ENCODE measurements at places on chromosomes 3 and 15.

- no peak for DNase-seq
These were observed 109.8 kb upstream of the TBC1D5 start for GRCh38 chr3:17852217-17852616.

DNA sequence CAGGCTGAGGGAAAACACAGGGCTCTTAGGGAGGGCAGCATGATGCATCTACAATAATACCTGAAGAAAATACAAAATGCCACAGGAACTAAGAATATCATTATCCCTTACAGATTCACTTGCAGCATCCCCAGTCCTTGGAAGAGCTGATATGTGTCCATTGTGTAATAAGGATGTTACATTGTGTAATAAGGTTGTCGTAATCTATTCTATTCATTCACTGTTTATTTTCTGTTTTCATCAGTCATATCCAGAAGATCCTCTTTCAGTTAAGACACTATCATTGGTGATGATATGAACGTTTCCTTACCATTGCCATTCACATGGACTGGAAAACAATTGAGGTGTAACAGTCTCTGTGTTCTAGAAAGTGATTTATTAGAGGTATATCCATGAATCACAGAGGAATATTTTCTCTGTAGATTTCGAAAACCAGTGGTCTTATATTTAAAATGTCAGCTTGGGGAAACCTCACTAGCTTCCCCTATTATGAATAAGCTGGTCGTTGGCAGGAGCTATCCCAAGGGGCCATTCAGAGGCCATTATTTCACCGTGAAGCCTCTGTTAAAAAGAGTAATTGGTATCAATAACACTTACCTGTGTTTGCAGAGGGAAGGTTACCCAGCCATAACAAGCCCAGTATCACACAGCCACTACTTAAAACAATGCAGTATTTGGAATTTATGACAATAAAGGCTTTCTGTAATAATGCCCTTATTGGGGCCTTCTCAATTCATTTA is 241.1 kb downstream of the ZNF385D start:
- DNase-seq = no peak

GRCh38 chr3:188594139-188594538 is 440.2 kb downstream of the LPP start:
- no peak for DNase-seq

DNA sequence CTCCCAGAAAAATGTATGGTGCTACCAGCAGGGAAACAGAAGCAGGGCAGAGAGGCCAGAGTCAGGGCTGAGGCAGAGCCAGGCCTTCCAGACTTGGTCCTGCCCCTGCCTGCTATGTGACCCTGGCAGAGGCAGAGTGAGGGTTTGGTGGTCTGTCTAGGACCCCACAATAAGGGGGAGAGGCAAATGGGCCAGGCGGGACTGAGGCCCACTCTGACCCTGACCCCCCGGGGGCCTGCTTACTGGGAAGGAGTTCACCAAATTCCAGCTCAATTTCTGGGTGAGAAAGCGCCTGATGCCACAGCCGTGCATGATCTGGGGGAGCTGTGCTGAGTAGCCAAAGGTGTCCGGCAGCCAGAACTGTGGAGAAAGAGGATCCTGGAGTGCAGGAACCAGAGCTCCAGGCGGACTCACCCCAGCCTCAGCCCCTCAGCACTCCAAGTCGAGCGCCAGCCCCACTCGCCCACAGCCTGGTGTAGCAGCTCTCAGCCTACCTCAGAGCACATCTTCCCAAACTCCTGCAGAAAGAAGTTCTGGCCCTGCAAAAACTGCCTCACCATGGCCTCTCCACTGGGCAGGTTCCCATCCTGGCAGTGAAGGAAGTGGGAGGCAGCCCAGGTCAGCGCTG is 6.9 kb downstream of the MAN2C1 start:
- no peak for DNase-seq

- DNase-seq = no peak
These were observed 18.4 kb downstream of the TSPAN3 start for GRCh38 chr15:77052556-77052955.

DNA sequence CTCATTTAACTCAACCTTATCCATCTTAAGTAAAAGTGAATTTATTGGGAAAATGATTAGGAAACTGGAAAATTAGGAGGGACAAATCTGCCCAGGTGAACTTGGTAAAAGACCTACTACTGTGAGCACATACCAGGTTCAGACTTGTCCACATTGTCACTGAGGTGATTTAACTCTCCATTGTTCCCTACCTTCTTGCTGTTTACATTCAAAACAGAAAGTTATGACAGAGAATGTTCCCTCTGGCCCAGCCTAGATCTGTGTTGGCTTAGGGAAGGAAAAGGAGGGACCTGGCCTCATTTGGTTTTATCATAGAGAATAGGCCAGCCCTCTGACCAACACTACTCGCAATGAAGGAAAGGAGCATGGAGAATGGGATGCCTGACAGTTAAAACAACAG is 117.6 kb downstream of the SATB1 start:
- DNase-seq = no peak

DNA sequence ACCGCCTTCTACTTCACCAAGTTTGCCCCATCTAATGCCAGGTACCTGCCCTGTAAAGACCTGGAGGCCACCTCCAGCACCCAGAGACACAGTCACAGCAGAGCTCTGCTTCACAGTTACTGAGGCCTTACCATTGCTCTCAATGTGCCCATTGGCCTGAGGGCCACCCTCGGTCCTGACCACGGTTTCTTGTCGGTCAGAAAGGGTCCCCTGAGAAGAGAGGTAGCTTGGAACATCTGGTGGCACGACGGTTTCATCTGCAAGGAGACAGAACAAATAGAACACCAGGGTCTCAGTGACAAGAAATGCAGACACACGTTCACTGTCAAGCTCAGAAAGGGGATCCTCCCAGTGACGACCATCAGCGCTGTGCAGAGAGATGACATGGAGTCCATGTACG is 118.7 kb downstream of the LRIG1 start:
- no peak for DNase-seq
